SHP77 (cell line): ENCODE measurements at places on chromosomes 7 and 10.
A peak's percentile ranks its signal among the peaks of the same experiment; 100 is the strongest.

GRCh38 chr10:100303724-100304319 is 17.3 kb upstream of the BLOC1S2 start:
- peak; percentile 28 for DNase-seq

GRCh38 chr7:80921130-80921529 is 2.3 kb upstream of the SEMA3C start:
- no peak for DNase-seq

DNA sequence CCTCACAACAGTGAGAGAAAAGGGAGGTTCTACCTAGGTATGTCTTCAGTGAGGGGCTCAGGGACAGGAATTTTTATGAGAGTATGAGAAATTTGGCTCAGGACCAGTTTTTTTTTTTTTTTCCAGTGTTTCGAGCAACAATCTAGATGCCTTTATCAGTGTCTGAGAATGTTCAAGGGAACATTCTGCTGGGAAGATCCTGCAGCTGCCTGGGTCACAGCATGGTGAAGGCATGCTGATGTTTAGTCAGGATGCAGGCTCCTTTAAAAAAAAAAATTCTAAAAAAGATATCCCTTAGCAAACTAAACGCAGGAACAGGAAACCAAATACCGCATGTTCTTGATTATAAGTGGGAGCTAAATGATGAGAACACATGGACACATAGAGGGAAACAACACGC is 31.0 kb downstream of the SBDS start:
- DNase-seq, result no peak

- DNase-seq, result no peak
These were observed 55.1 kb downstream of the LARP4B start for GRCh38 chr10:876438-876837.

- DNase-seq, result no peak
These were observed 7.3 kb downstream of the SORCS3 start for GRCh38 chr10:104648421-104648820.

DNA sequence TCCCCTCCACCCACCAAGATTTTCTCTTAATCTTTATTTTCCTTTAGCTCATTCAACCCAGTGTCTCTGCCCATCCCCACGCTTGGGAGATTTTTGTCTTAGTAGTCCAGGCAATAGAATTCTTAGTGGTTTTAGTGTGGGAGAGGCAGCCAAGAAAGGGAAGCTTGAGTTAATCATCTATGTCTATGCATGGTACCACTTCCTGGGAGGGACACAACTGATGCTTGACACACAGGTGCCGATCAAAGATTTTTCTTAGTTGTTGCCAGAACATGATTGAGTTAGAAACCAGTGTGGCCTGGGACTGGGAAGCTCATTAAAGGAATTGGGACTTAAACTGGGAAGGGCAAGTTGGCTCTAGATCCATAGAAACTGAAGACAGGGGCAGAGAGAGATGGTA is 3.1 kb downstream of the STRA8 start:
- DNase-seq, result no peak

- DNase-seq, result no peak
These were observed 70.7 kb upstream of the PRSS58 start for GRCh38 chr7:142328551-142328950.

DNA sequence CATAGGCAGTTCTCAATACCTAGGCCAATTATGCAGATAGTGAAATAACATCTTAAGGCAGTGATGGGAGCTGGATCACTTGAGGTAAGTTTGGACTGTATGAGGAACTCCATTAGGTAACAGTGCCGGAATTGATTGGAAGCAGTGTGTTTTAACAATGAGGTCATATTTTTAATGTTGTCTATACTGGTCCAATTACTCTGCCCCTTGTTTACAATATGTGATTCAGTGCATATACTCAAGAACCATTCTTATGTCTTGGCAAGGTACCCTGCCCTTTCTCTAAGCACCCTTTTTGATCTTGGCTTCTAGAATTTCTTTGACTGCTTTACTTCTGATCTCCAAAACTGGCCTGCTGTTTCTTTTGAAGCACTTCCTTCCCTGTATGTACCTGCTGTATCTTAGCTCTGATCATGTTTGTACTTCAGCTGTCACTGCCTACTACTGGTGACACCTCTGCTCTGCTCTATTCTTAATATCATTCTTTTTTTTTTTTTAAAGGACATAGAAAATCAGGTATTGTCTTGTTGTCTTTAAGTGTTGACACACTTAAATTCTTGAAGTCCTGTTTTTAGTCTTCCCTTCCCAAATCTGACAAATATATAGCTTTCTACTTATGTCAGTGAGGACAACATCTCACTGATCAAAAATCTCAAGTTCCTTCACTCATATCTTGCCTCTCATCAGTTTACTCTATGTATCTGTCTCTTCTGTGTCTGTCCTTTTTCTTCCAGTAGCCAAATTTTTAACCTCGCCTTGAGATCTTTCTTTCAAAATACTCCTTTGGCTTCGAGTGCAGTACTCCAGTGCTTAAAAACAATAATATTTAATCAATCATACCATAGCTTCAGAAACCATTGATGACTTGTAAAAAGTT is 46.4 kb upstream of the RPA3 start:
- DNase-seq, result no peak
